ENCODE measurements at places on chromosomes 3 and 15. TPM values are rescaled to one million over a fixed set of nuclear protein-coding genes. Genes with fewer than 3 reads are reported as not detected.

The CLRN1 gene
- total RNA-seq, result not detected

The TMA7 gene
- 298 TPM for total RNA-seq

The CSK gene
- 349 TPM for total RNA-seq

The ZNF660 gene
- 0.30 TPM for total RNA-seq

The BCL2A1 gene
- 12.0 TPM for total RNA-seq

The GOLGA6A gene
- total RNA-seq, result not detected

Measured in activated CD8-positive, alpha-beta memory T cell treated with anti-CD3 and anti-CD28 coated beads, Interleukin-2, amount 10 ng/mL, durations not matched to agents 7 days and 5 days (primary cell).